NCI-H748 treated with DMSO at 0.1 percent for 48 hours (cell line): ENCODE measurements at places on chromosomes 2 and 18.
A peak's percentile ranks its signal among the peaks of the same experiment; 100 is the strongest.

- no peak for DNase-seq
Measured at GRCh38 chr2:6960659-6961058, 43.4 kb downstream of the RNF144A start.

DNA sequence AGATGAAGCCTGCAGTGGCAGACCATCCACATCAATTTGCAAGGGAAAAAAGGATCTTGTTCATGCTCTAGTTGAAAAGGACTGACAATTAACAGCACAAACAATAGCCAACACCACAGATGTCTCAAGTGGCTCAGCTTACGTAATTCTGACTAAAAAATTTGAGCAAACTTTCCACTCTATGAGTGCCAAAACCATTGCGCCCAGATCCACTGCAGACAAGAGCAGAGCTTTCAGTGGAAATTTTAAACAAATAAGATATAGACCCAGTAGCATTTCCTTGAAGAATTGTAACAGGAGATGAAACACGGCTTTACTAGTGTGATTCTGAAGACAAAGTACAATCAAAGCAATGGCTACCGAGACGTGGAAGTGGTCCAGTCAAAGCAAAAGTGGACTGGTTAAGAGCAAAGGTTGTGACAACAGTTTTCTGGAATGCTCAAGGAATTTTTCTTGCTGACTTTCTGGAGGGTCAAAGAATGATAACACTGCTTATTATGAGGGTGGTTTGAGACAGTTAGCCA lies 12.0 kb upstream of the ZNF396 start:
- DNase-seq: peak; percentile 22

- DNase-seq: no peak
Measured at GRCh38 chr2:151729415-151729811, 4.9 kb downstream of the NEB start.

GRCh38 chr2:216622526-216622925 lies 10.7 kb upstream of the IGFBP2 start:
- DNase-seq: no peak

DNA sequence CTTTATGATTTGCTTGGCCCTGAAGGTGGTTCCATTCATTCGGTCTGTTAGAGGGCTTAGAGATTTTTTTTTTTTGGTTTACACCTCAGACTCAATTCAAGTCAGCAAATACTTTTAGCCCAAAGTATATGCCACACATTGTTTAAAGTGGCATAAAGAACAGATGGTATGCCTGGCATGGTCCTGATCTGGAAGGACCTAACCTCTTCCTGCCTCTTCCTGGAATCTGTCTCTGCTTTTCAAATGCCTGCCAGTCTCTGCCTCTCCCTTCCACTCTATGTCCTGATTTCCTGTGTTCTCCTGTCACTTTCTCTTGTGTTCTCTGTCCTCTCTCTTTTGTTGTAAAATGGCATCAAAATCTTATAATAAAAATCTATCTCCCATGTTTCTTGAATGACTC lies 158.0 kb downstream of the ANKRD30B start:
- no peak for DNase-seq

GRCh38 chr2:147543056-147543455 lies 301.8 kb upstream of the ACVR2A start:
- DNase-seq: no peak

- DNase-seq: no peak
Measured at GRCh38 chr18:54215069-54215468, 9.4 kb downstream of the MBD2 start.

GRCh38 chr2:14944562-14945346 lies 312.2 kb downstream of the LRATD1 start:
- peak; percentile 3 for DNase-seq

DNA sequence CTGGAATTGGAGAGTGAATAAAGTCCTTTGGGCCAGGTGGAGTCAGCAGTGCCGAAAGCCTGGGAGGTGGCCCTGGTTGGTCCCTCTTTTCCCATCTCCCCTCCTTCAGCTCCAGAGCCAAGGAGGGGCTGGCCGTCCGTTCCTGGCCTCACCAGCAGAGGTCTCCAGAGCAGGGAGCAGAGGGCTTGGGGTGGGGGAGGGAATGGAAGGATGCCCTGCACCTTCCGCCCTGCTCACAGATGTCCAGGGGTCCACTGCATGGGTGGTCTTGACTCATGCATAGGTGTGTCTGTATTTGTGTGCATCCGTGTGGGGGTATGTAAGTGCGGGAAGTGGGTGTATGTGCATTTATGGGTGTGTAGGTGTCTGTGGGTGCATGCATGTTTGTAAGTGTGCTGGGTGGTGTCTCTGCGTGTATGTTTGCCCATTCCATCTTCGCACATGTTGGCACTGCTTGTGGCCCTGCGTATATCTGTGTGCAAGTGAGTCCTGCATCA lies 201.8 kb downstream of the ZFP36L2 start:
- DNase-seq: no peak

GRCh38 chr2:55555977-55556376 lies 36.5 kb downstream of the CFAP36 start:
- DNase-seq: no peak

- DNase-seq: no peak
Measured at GRCh38 chr18:57837917-57838548, 34.9 kb upstream of the ATP8B1 start.

- no peak for DNase-seq
Measured at GRCh38 chr2:99876956-99877355, 265.4 kb downstream of the AFF3 start.
